ENCODE measurements at places on chromosomes 7 and 10. TPM values are rescaled to one million over a fixed set of nuclear protein-coding genes. Genes with fewer than 3 reads are reported as not detected.

GRCh38 chr7:49624611-49625010, 148.8 kb upstream of the VWC2 start:
- no peak overlapping the region for H3K4me3 ChIP-seq
- H3K27me3 ChIP-seq = no peaks in the 10 kb centered on the region
- DNase-seq = no peak
- H3K36me3 ChIP-seq = no peaks in the 10 kb centered on the region
- no peaks in the 10 kb centered on the region for H3K4me1 ChIP-seq

DNA sequence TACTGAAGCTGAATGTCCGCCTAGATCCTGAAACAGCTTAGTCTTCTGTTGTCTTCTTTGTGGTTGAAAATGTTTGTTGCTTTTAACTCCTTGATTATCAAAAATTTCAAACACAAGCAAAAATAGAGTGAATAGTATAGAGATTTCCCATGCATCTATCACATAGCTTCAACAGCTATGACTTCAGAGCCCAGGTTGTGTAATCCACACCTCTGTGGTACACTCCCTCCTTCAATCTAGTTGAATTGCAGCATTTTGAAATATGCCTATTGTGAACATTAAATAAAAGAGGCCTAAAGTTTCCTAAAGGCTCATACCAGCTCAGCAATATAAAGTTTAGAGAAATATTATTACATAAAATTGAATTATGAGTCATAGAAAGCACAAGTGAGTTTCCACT, 204.7 kb upstream of the HDAC9 start:
- no peaks in the 10 kb centered on the region for H3K4me1 ChIP-seq
- DNase-seq = no peak
- H3K27me3 ChIP-seq = no peaks in the 10 kb centered on the region

Gene C10orf88
- 4.3 TPM for total RNA-seq

- H3K27ac ChIP-seq = no peak overlapping the region
- no peak overlapping the region for H3K4me3 ChIP-seq
- H3K4me1 ChIP-seq = no peaks in the 10 kb centered on the region
- no peaks in the 10 kb centered on the region for H3K36me3 ChIP-seq
Observed at GRCh38 chr7:93159490-93159889, 11.3 kb upstream of the SAMD9L start.

Gene NRG3
- total RNA-seq = 3.7 TPM

DNA sequence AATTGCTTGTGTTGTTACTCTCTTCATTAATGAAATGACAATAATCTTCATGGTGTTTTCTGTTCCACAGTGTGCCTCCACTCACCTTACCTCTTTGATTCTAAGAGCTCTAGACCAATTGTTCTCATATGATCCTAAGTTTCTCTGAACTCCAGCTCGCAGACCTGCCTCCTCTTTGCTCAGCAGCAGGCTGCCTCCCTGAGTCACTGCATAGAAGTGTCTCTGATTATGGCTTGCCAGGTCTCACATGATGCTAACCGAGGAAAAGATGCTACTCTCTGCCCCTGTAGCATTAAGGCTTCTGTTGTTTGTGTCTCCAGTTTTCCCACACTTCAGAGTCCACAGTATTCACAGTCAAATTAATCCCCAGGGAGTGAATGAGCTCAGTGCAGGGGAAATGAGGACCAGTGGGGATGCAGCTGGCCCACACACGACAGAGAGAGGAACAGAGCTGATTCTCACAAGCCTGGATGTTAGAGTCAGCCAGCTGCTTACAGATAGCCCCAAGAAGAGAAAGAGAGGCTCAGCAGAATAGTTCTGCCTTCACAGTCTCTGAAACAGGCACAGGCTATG, 145.9 kb upstream of the EGR2 start:
- H3K4me3 ChIP-seq = no peak overlapping the region
- H3K36me3 ChIP-seq = no peaks in the 10 kb centered on the region

DNA sequence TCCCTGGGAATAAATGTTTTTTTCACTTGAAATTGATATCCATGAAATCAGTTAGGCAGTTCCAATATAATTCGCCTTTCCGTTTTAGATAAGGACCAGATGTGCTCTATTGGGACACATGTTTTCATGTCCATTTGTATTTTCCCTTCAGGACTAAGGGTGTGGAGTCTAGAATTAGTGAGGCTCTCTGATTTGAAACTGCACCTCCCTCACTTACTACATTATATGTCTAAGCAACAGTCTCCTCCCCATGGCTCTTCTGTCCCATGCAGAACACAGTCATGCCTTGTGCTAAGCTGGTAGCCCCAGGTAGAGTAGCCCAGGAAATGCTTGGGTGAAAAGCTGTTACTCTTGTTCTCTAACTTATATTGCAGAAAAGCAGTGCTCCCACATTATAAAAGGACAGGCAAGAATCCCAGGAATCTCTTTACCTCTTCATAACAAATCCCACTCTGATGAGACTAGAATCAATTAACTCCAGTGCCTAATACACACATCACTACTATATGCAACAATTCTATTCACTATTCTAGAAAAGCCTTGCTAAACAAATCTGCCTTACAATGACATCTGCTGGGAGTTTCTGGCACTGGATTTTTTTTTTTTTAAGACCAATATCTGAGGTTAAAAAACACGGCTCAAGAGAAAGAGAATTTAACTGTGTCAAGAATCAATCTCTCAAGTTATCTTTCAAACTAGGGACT, 293.9 kb downstream of the SNX13 start:
- no peak overlapping the region for H3K27ac ChIP-seq
- peaks cover 4% of the 10 kb centered on the region for H3K4me1 ChIP-seq
- H3K4me3 ChIP-seq = no peak overlapping the region
- no peak for DNase-seq
- no peaks in the 10 kb centered on the region for H3K27me3 ChIP-seq

- no peaks in the 10 kb centered on the region for H3K27me3 ChIP-seq
- DNase-seq = no peak
- H3K27ac ChIP-seq = no peak overlapping the region
- peaks cover 1% of the 10 kb centered on the region for H3K36me3 ChIP-seq
- no peaks in the 10 kb centered on the region for H3K4me1 ChIP-seq
Observed at GRCh38 chr7:742791-743190, 15.7 kb upstream of the PRKAR1B start.

Data from liver (tissue), 10 donors.